Myocyte (in vitro differentiated cells): ENCODE measurements at places on chromosomes 2 and 18.

GRCh38 chr2:118925981-118926380 lies 16.0 kb upstream of the MARCO start:
- no peak for DNase-seq

- no peak for DNase-seq
Observed at GRCh38 chr18:32026491-32027086, 8.0 kb downstream of the RNF125 start.

GRCh38 chr18:8937160-8938094 lies 165.1 kb upstream of the NDUFV2 start:
- peak; percentile 39 for DNase-seq

DNA sequence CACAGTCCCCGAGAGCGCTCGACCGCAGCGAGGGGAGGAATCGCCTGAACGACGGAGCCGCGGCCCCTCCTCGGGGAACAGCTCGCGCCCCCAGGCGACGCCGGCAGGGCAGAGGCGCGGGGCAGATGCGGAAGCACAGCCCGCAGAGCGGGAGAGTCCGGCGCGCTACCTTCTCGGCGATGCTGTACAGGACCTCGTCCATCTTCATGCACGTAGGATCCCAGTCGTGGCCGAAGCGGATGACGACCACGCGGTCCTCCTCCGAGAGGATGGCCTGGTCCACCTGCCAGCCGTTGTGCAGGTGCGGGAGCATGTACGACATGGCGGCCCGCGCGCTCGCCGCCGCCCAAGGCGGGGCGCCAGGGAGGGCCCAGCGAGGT lies 302 bp downstream of the TXNL4A start:
- DNase-seq = peak; percentile 54

DNA sequence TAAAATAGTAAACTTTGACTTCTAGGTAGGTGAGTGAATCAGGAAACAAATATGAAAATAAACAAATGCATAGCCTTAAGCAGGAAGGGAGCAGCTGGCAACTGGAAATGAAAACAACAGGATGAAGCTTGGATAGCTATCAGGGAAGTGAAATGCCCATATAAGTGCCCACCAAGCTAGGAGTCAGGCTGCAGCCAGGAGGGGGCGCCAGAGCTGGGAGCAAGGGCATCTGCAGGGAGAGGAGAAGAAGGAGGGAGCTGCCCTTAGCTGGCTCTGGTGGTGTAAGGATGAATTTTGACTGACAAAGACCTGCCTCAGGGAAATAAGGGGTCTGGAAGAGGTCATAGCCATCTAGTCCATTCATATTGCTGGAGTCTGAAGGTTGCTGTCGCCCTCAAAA lies 298.3 kb downstream of the TDRD15 start:
- no peak for DNase-seq

GRCh38 chr2:134782107-134782506 lies 56.3 kb upstream of the ACMSD start:
- no peak for DNase-seq

GRCh38 chr2:237704501-237705434 lies 77.4 kb downstream of the LRRFIP1 start:
- DNase-seq = peak; percentile 59

DNA sequence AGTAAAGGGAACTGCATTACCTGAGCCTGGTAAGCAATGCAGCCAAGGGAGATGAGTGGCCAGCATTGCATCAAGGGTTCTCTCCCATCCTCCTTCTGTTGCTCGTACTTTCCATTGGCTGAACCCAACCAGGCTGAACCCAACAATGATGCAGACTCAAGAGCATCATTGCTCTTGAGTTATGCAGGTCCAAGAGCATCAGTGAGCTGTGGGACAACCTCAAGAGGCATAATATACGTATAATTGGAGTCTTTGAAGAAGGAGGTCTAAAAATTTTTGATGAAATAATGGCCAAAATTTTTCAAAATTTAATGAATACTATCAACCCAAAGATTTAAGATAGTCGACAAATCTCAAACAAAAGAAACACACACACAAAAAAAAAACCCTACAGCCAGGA lies 213.0 kb downstream of the RNF152 start:
- DNase-seq = no peak

- no peak for DNase-seq
Observed at GRCh38 chr18:393574-393957, 106.9 kb downstream of the COLEC12 start.

DNA sequence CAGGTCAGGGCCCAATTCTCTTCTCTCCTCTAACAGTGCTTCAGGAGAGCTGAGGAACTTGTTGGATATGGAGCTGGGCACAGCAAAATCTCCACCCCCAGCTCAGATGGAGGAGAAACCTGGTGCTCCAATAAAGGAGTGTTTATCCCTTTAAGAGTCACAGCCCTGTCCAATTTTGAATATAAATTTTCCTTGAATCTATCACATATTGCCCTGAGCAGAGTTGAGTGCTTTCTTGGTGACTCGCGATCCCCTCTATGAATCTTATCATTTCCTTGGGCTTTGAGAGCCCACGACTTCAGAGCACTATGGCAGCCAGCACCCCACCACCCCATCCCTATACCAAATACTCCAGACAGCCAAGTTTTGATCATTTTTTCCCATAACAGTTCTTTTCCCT lies 34.4 kb upstream of the SMAD7 start:
- DNase-seq = no peak

DNA sequence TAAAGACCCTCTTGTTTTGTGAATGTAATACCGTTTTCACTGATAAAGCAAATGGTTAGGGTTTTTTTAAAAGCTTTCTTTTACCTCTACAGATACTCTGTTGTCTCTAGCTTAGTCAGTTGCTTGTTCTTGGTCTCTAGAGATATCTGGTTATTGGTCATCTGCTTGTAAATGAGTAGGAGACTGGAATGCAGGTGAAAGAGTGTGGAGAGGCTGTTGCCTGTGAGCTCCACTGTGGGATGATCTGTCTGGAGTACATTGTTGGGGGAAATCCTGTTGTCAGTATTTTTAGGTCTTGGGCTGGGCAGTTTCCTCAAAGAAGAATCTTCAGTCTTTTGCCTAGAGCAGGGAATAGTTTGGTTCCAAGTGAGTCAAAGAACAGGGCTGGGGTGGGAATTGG lies 67.7 kb downstream of the SMCHD1 start:
- peak; percentile 3 for DNase-seq

DNA sequence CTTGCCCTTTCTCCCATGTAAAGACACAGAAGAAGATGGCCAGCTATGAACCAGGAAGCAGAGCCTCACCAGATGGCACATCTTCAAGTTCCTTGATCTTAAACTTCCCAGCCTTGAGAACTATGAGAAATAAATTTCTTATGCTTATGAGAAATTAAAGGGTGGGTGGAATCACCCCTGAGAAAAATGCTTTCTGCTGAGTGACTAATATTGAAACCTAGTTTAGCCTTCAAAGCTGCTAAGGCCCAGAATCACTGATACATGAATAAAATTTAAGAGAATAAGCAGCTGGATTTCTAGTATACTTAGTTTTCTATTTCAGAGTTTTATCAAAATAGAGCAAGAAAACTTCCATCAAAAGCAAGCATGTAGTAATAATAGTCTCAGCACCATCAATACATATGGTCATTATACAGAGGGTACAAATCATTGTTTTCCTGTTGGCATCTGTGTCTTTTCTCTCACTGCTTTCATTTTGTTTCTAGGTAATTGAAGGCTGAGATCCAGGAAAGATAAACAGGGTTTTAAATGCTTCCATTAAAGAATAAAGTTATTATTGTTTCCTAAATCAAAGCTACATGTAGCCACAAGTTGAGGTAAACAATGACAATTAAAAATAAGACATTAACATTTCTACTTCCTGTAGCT lies 53.3 kb upstream of the COL5A2 start:
- no peak for DNase-seq

DNA sequence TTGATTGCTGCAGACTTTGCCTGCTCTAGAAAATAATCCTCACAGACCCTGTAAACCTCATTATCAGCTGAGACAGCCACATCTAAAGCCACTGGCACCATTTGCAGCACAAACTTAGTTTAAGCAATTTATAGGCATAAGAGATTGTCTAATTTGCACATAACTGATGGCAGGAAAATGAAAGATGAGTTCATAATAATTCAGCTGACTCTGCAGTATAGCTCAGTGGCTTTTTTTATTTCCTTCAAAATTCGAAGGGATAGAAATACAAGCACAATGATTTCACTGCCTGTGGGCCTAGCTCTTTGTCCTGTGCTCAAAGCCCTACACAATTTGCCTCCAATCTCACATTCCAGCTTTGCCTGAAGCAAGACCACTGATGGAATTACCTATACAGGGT lies 341.2 kb downstream of the RAD51AP2 start:
- no peak for DNase-seq

- no peak for DNase-seq
Observed at GRCh38 chr2:55478610-55479304, 40.8 kb upstream of the CFAP36 start.

DNA sequence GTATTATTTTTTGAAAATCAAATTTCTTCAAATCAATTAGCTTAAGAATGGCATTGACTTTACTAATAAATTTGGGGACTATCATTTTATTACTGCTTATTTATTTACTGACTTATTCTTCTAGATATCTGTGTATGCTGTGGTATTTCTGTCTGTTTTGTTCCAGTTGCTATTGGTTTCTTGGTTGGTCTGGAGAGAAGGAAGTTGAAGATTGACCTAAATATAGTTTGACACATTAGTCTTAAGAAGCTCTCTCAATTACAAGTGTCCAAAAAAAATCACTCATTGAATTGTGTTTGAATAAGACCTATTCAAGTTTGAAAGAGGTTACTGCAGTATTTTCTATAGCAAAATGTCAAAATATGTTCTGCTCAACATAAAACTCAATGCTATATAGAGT lies 153.3 kb upstream of the KYNU start:
- DNase-seq = no peak

- no peak for DNase-seq
Observed at GRCh38 chr2:223819891-223820290, 17.5 kb downstream of the AP1S3 start.

DNA sequence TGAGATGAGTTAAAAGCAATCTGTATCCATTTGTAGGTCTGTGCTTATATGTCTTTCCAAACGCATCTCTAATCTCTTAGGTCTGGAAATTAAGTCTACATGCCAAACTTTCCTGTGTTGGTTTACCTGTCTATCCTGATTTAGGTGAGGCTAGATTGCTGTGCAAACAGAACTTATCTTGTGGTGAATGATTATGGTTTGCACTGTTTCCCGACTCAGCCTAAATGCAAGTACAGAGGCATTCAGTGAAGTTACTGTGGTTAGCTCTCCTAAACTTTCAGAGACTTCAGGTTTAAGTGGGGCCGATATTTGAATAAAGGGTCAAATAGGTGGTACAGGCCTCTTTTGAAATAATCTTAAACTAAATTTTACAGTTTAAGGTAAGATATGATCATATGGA lies 103.5 kb downstream of the ICOS start:
- no peak for DNase-seq

DNA sequence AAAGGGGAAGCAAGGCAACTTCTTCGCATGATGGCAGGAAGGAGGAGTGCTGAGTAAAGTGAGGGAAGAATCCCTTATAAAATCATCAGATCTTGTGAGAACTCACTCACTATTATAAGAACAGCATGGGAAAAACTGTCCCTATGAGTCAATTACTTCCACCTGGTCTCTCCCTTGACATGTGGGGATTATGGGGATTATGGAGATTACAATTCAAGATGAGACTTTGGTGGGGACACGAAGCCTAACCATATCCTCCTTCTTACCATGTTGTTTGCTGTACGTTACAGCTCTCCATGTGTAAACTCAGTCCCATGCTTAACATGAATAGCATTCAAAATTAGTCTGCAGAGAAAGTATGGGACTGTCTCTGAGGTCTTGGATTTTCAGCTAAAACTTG lies 1096.8 kb upstream of the ACVR2A start:
- peak; percentile 6 for DNase-seq

GRCh38 chr2:235223011-235223410 lies 270.8 kb upstream of the AGAP1 start:
- DNase-seq = no peak

- no peak for DNase-seq
Observed at GRCh38 chr2:182057002-182057401, 71.3 kb downstream of the PPP1R1C start.

- no peak for DNase-seq
Observed at GRCh38 chr18:73099759-73100158, 232.0 kb upstream of the NETO1 start.

DNA sequence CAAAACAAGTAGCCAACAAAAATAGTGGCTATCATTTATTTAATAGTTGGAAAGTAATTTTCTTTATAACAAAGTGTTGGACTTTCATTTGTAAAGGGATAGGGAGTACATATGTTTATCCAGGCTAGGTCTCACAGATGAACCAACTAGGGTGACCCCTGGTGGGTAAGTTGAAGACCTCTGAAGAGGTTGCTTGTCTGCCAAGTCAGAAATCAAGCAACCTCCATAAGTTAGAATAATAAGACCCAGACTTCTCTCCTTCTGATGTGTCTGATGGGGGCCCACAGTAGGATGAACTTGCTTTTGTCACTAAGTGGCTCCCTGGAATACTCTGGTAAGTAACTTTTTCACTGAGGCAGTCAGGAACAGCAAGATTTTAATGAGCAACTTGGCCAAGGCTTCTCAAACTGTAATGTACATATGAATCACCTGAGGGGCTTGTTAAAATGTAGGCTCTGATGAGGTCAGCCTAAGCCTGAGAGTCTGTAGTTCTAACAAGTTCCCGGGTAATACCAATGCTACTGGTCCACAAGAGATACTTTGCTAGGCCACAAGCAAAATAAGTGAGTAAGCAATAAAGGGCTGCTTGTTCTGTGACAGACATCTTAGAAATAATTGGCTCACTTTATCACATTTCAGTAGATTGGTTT lies 319.6 kb downstream of the PIK3C3 start:
- peak; percentile 58 for DNase-seq

- no peak for DNase-seq
Observed at GRCh38 chr2:18268400-18268799, 292.1 kb downstream of the RDH14 start.

- no peak for DNase-seq
Observed at GRCh38 chr2:68970566-68971265, 3.7 kb upstream of the GKN1 start.

DNA sequence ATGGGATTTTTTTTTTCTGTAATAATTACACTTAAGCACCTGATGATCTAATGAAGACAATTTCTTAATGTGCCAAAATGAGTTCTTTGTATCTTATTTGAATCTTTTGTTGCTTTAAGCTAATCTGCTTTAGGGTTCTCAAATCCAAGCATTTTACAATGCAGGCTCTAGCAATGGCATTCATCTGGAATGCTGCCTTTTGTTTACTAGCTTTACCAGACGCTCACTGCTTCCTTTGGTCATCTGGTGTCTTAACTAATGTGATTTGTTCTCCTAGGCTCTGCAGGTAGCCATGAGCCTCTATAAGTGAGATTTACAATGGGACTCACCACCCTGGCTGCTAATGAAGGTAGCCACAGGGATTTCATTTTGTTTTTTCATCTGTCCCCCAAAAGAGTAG lies 100.3 kb downstream of the GREB1L start:
- DNase-seq = no peak

GRCh38 chr2:111122631-111123421 lies 2.1 kb downstream of the BCL2L11 start:
- DNase-seq = peak; percentile 77

DNA sequence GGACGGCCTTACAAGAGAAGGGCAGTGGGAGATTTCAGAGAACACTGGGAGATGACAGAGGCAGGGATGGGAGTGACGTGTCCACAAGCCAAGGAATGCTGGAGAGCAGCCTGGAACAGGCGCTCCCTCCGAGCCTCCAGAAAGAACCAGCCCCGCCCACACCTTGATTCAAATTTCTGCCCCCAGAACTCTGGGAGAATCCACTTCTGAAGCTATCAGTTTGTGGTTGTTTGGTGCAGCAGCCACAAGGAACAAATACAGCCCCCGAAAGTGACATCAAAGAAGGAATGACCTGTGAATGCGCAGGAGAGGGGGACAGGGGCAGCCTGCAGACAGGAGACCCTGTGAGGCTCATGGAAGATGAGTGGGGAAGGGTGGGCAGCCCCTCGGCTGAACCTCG lies 67.3 kb downstream of the TWIST2 start:
- no peak for DNase-seq
